ENCODE measurements at places on chromosomes 3 and 15. TPM values are rescaled to one million over a fixed set of nuclear protein-coding genes. Genes with fewer than 3 reads are reported as not detected.

DNA sequence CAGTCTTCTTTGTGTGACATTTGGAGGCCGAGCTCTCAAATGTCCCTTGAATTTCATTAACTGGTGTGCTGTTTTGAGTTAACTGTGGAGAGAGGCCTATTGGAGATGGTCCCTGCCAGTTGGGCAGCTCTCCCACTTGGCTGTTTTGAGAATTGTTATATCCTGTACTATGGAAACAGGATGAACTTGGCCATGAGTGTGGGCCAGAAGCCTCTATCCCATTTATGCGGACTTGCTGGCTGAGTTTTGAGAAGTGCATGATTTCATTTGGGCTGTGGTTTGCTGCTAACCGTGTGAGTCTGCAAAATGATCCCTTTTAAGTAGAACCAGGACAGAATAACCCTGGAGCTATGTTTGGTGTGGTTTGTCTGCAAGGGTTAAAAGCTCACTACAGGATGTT is 366.0 kb downstream of the PTPRG start:
- DNase-seq = peak; percentile 42

- DNase-seq = peak; percentile 72
Observed at GRCh38 chr3:52534281-52535183, 875 bp upstream of the NT5DC2 start.

The SLC12A1 gene
- not detected for total RNA-seq

The NLGN1 gene
- total RNA-seq = 3.4 TPM

The EPHA6 gene
- 2.6 TPM for total RNA-seq

DNA sequence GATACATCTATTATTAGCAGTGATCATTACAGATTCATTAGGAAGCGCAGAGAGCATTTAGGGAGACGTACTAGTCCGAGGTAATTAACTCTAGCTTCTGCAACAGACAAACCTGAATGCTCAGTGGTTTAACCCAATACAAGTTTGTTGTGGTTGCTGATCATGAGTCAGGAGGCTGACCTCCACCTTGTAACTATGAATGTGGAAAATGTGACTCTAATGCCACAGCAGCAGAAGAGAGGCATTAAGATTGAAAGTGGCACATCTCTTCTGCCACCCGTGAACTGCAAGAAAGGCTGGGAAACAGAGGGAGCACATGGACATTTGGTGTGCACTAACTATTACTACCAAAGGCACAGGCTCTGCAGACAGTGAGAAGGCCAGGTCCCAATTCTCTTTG is 71.2 kb upstream of the C3orf80 start:
- no peak for DNase-seq

DNA sequence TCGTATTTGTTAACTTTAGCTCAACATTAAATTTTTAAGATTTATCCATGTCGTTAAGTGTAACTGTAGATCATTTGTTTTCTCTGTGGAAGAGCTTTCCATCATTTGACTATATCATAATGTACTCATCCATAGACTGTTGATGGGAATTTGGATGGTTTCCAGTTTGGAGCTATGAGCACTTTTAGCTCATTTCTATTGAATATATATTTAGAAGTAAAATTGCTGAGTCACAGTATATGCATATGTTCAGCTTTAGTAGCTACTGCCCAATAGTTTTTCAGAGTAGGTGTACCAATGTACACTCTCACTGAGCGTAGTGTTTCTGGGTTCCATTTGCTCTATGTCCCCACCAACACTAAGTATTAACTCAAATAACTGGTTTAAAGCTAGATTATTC is 263.0 kb downstream of the ULK4 start:
- no peak for DNase-seq

The TERC gene
- 8.6 TPM for total RNA-seq

DNA sequence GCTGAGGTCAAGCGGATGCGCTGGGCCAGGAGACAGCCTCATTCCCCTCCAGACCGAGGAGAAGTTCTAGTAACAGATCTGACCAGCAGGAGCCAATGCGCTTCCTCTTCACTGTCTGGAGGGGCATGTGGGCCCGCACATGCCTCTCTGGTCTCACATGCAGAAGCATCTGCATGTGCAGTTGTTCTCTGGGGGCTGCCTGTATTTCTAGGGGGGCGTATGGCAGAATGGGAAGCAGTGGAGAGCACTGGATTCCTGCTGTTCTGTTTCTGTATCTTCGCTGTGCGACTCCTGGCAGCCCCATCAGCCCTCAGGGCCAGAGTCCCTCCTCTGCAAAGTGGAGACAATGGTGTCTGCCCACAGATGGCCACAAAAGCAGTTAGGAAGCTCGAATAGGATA is 170.4 kb upstream of the IQSEC1 start:
- DNase-seq = no peak

The ENTPD3 gene
- total RNA-seq = 0.37 TPM

DNA sequence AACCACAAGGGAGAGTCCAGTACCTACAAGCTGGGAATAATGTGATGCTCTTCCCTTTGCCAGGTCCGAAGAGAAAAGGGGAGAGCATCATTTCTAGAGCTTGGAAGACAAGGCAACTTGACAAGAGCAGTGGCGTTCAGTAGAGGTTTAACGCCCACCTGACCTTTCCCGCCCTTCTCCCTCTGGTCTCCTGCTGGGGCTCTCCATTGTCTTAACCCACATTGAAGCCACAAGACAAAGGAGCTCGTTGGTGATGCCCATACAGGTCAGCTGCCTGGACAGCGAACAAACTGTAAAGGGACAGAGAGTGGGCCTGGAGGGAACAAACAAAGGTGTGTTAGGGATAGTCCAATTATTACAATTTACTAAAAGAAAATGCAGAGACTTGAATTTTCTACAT is 13.1 kb upstream of the DUT start:
- DNase-seq = peak; percentile 77

DNA sequence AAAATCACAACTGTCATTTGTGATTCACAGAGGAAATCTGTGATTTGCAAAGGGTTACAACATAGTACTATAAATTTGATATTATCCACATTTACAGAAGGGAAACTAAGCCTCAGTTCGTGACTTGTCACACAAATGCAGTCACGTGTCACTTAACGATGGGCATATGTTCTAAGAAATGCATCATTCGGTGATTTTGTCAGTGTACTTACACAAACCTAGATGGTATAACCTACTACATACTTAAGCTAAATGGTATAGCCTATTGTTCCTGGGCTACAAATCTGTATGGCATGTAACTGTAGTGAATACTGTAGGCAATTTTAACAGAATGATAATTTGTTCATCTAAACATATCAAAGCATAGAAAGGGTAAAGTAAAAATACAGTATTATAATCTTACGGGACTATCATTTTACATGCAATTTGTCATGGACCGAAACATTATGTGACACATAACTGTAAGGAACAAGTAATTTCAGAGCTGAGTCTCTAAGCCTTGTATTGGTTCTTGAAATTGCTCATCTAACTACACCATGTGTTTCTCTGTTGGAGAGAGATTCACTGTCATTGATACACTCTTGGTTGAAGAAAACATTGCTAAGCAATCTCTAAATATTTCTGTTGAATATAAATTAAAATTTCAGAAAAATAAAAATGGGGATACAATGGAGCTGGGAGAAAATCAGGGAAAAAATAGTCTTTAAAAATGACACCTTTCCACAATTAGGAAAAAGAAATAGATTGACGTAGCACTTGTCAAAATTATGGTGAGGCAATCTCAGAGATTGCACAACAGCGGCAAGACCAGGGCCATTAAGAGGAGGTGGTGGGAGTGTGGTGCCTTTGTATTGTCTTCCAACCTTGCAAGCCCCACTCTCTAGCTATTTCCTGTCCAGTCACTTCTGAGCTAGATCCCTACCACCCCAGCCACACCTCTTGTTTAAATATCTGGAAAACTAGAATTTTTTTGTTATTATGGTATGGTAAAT is 645.8 kb upstream of the TBL1XR1 start:
- no peak for DNase-seq

- peak; percentile 97 for DNase-seq
Observed at GRCh38 chr3:50192689-50193141, 1.3 kb downstream of the GNAT1 start.

GRCh38 chr3:17831366-17831765 is 88.9 kb upstream of the TBC1D5 start:
- no peak for DNase-seq

GRCh38 chr15:34782901-34783300 is 12.4 kb downstream of the ACTC1 start:
- DNase-seq = no peak

- no peak for DNase-seq
Observed at GRCh38 chr3:17137321-17137826, 252.6 kb downstream of the PLCL2 start.

DNA sequence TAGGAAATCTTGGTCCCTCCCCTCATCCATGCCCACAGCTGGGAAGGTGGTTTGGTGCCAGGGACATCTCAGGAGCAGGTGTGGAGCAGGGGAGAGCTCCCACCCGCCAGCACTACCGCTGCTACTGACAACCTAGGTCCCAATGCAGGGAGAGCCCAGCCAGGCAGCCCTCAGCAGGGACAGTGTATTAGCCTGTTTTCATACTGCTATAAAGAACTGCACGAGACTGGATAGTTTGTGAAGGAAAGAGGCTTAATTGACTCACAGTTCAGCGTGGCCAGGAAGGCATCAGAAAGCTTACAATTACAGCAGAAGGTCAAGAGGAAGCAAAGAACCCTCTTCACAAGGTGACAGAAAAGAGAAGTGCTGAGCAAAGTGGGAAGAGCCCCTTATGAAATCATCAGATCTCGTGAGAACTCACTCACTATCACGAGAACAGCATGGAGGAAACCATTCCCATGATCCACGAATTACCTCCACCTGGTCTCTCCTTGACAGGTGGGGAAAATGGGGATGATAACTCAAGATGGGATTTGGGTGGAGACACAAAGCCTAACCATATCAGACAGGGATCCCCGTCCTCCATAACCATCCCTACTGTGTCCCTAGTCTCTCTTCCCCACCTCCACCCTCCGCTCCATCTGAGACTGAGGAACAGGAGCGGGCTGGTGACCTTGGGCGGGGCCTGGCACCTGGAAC is 218.6 kb downstream of the TBC1D2B start:
- DNase-seq = no peak

DNA sequence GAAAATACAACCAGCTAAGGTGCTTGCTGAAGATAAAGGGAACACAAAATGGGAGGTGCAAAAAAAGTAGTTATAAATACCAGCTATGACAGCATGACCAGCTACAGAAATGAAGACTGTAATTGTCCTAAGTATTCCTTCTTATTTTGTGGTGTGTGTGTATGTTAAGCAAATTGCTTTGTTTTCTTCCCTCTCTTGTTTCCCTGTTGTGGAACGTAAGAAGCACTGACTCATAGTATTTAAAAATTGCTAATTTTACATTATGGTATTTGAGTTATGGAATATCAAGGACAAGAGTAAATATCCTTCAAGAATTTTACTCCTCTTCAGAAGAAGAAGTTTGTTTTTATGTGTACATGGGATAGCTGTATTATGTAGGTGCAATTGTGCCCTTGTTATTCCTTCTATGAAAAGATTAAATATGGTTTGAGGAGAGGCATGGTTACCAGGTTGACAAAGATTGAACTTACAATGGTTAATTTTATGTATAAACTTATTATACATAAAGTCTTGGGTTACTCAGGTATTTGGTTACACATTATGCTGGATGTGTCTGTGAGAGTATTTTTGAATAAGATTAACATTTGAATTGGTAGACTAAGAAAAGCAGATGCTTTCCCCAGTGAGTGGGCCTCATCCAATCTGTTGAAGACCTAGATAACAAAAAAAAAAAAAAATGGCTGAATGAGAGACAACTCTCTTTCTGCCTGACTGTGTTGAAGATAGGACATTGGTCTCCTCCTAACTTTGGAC is 1132.1 kb upstream of the ALCAM start:
- no peak for DNase-seq

GRCh38 chr15:71003319-71003718 is 110.7 kb downstream of the LRRC49 start:
- DNase-seq = no peak

The RAB8B gene
- 28.8 TPM for total RNA-seq

DNA sequence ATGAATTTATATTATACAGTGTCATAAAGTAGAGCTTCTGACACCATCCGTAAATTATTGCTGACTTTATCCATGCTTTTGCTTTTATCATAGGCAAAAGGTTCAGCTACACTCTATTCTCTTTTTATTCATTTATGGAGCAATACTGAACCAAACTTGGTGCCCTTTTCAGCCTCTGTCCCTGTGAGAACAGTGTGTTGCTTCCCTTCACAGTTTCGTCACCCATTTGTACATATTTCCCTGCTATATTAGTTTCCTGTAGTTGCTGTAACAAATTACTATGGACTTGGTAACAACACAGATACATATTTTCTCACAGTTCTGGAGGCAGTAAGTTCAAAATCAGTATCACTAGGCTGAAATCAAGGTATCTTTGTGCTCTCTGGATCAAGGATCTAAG is 2.8 kb upstream of the RPL24 start:
- DNase-seq = no peak

The FBXW12 gene
- 0.55 TPM for total RNA-seq

DNA sequence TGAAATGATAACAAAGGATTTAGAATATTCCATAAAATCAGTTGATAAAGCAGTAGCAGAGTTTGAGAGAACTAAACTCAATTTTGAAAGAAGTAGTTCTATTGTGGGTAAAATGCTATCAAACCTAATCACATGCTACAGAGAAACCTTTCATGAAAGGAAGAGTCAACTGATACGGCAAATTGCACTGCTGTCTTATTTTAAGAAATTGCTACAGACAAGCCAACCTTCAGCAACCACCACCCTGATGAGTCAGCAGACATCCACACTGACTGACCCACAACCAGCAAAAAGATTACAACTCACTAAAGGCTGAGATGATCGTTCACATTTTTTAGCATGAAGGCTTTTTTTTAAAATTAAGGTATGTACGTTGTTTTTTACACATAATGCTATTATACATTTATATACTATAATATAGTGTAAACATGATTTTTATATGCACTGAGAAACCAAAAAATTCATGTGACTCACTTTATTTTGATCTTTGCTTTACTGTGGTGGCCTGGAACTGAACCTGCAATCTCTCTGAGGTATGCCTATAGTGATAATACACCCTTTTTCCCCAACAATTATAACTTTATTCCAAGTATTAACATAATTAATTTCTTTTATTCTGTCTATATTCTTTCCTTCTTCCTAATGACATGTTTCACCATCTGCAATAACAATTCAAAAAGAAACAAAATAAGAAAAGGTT is 109.9 kb downstream of the TBC1D5 start:
- DNase-seq = no peak

DNA sequence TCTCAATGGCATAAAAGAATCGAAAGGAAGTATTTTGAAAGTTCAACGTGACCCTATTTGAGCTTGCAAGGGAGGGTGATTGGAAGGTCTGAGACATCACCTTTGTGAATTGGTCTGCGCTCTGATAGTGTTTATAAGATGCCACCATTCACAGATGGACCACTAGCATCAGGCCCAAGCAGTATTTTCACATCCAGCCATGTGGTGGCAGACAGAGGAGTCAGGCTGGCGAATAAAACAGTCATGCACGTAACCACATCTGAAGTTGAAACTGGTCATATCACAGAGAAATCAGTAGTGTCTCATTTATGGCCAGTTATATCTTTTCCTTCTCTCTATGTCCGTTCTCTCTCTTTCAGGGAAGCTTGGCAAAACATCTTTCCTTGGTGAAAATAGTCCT is 170.1 kb upstream of the ONECUT1 start:
- DNase-seq = no peak

DNA sequence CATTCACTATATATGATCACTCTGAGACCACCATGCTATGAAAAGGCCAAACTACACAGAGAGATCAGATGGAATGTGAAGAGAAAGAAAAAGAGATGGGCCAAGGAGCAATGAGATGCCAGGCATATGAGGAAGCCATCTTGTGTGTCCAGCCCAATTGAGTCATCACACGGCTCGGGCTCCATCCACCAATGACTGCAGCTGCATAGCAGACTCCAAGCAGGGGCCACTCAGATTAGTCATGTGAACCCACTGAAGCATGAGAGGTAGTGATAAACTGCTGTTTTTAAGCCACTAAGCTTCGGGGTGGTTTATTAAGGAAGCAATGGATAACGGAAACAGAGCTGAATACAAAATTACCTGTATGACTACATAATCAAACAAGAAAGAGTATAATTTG is 185.9 kb downstream of the SUCLG2 start:
- DNase-seq = no peak
